ENCODE measurements at places on chromosomes 3 and 15. TPM values are rescaled to one million over a fixed set of nuclear protein-coding genes. Genes with fewer than 3 reads are reported as not detected.

APOD gene
- 223 TPM for polyA plus RNA-seq

SIDT1 gene
- polyA plus RNA-seq, result 18.2 TPM

PAK6 gene
- 25.7 TPM for polyA plus RNA-seq

INSYN1 gene
- polyA plus RNA-seq, result 127 TPM

PLAAT1 gene
- polyA plus RNA-seq, result 15.7 TPM

PAQR9 gene
- polyA plus RNA-seq, result 3.8 TPM

A4GNT gene
- polyA plus RNA-seq, result 0.15 TPM

EFCC1 gene
- 5.2 TPM for polyA plus RNA-seq

SEMA3F gene
- 11.3 TPM for polyA plus RNA-seq

LRRC31 gene
- 0.69 TPM for polyA plus RNA-seq

CPEB1 gene
- 8.2 TPM for polyA plus RNA-seq

SATB1 gene
- 65.7 TPM for polyA plus RNA-seq

TLR9 gene
- 0.41 TPM for polyA plus RNA-seq

STRIT1 gene
- 1.0 TPM for polyA plus RNA-seq

CNTN6 gene
- polyA plus RNA-seq, result 17.4 TPM

GOLGA8J gene
- 0.90 TPM for polyA plus RNA-seq

LARP6 gene
- 45.8 TPM for polyA plus RNA-seq

SYNPR gene
- polyA plus RNA-seq, result 56.2 TPM

FGF7 gene
- polyA plus RNA-seq, result 4.2 TPM

FILIP1L gene
- polyA plus RNA-seq, result 4.8 TPM

SLC22A14 gene
- 0.75 TPM for polyA plus RNA-seq

ACAN gene
- 18.5 TPM for polyA plus RNA-seq
